ENCODE measurements at places on chromosomes 5 and 9. TPM values are rescaled to one million over a fixed set of nuclear protein-coding genes. Genes with fewer than 3 reads are reported as not detected.

SLC36A2 gene
- total RNA-seq, result not detected

FAM169A gene
- 21.1 TPM for total RNA-seq

SPINK13 gene
- total RNA-seq, result not detected

PCDHGA9 gene
- 3.1 TPM for total RNA-seq

ANKRD18B gene
- total RNA-seq, result 0.41 TPM

MEIKIN gene
- total RNA-seq, result not detected

CFAP77 gene
- total RNA-seq, result 3.7 TPM

CDH6 gene
- 0.15 TPM for total RNA-seq

SPAG8 gene
- total RNA-seq, result 0.59 TPM

FSTL4 gene
- 0.21 TPM for total RNA-seq

IFNA21 gene
- total RNA-seq, result not detected

CDC25C gene
- total RNA-seq, result 3.8 TPM

ZNF367 gene
- total RNA-seq, result 2.2 TPM

SLC9A3 gene
- total RNA-seq, result 1.1 TPM

NRG2 gene
- total RNA-seq, result not detected

PPIC gene
- total RNA-seq, result 25.6 TPM

SOX30 gene
- 0.15 TPM for total RNA-seq

TPPP gene
- 0.05 TPM for total RNA-seq

ORM2 gene
- total RNA-seq, result not detected

TEK gene
- 448 TPM for total RNA-seq

EQTN gene
- total RNA-seq, result not detected

TPM2 gene
- 173 TPM for total RNA-seq

SCAMP1 gene
- 30.6 TPM for total RNA-seq

IRX2 gene
- total RNA-seq, result 0.72 TPM

SHOC1 gene
- total RNA-seq, result not detected

LCN9 gene
- total RNA-seq, result not detected

SLC34A1 gene
- total RNA-seq, result not detected

GPR151 gene
- not detected for total RNA-seq

HBEGF gene
- total RNA-seq, result 22.6 TPM

ISCA1 gene
- total RNA-seq, result 41.9 TPM

GGTA1 gene
- total RNA-seq, result 19.7 TPM

FBXO10 gene
- 24.2 TPM for total RNA-seq

All from endothelial cell (in vitro differentiated cells).